ENCODE measurements at places on chromosomes 7 and 10.

GRCh38 chr10:69014171-69014570, 25.6 kb downstream of the KIFBP start:
- DNase-seq: no peak

DNA sequence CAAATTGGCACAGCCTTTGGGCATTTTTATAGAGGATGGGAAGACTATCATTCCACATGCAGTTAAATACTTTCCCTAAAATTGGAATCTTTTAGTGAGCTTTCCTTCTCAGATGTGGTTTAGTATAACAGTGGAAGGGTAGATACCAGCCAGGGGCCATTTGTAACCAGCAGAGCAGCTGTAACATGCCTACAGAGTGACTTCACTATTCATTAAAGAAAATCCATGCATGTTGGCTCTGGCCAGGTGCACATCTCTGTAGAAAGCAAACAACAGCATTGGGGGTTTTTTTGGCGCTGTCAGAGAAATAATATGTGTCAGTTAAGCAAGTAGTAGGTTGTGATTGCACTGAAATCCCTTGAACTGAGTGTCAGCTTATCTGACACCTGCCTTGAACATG, 115.6 kb downstream of the LHFPL3 start:
- no peak for DNase-seq

DNA sequence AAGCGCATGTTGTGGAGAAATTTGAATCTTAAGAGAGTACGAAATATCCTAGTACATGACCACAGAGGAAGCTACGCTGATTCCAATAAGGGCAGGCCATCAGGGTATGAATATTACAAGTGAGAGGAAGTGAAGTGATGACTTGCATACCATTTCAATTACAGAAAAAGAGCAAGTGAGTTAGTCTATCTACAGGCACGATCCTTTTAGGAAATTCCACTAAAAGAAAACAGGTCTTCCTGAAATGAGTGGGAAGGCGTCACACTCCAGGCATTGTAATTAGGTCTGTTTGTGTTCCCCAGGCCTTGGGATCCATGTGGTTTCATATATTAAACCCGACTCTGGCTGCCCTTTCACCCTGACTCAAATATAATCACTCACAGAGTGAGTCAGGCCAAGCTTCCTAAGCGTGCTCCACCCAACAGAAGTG, 152.5 kb downstream of the SEMA3A start:
- DNase-seq: no peak

GRCh38 chr10:90738885-90739284, 119.0 kb downstream of the HTR7 start:
- no peak for DNase-seq

DNA sequence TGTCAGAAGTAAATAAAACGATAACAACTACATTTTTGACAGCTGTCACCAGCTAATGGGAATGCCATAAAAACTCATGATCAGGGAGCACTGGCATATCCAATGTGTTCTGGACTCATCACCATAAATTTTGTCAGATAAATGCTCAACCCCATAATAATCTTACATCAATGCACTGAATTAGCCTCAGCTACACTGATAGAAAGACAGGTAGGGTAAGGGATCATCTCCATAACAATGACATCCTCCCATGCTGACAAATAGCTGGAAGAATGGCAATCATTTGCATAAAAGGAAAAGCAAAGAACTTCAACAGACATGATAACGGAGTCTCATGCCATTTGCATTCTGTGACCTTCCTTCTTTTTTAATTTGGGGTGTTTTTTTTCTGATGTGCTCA, 352.8 kb upstream of the PFKP start:
- no peak for DNase-seq

- no peak for DNase-seq
Measured at GRCh38 chr7:131272086-131272485, 55.6 kb upstream of the MKLN1 start.

DNA sequence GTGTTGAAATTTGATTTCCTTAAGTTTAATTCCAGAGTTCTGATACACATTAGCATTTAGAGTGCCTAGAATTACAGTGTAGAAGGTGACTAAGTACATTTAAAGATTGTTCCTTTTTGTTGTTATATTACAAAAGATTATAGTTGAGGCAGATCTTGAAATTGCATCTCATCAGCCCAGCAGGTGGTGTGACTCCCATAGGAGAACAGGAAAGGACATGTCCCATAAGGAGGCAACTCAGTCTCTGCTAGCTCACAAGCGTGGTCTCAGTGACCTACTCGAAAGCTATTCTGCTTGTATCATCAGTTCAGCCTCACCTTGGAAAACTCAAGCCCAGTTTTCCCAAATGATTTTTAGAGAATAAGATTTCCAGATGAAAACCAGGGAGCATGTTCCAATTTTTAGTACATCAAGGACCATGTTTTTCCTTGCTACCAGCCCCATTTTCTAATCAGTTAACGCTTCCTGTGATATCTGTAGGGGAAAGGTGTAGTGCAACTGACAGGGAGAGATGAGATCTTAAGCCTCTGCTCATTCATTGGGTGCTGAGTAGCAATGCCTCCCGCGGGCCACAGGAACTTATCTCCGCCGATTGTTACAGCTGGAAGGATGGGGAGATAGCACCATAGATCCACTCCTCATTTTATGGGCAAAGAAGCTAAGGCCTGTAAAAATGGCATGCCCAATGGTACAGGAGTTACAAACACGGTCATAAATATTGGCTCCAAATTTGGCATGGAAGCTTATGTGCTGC, 1.1 kb upstream of the GNAI1 start:
- DNase-seq: no peak
